NCI-H460 (cell line): ENCODE measurements at places on chromosomes 1 and 21. TPM values are rescaled to one million over a fixed set of nuclear protein-coding genes. Genes with fewer than 3 reads are reported as not detected.

DNA sequence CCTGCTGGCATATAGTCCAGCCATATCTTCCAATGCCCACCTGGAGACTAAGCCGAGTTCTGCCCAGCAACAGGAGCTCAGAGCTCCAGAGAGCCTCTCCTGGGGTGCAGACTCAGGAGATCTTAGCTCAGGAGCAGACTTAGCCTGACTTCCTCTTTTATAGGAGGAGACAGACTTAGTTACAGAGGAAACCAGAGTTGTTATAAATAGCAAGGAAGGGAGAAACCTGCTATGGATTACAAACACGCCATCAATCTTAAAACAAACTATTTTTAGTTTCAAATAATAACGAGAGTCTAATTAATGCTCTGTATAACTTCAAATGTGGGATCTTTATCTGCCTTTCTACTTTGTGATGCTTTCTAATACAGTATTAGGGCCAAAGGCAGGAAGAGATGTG lies 3.3 kb upstream of the KIF21B start:
- DNase-seq: no peak

- DNase-seq: no peak
Measured at GRCh38 chr1:63363014-63363413, 4.4 kb upstream of the ALG6 start.

- DNase-seq: no peak
Measured at GRCh38 chr21:29601047-29601446, 302.3 kb downstream of the BACH1 start.

- DNase-seq: no peak
Measured at GRCh38 chr21:33111577-33111976, 41.6 kb downstream of the OLIG1 start.

DNA sequence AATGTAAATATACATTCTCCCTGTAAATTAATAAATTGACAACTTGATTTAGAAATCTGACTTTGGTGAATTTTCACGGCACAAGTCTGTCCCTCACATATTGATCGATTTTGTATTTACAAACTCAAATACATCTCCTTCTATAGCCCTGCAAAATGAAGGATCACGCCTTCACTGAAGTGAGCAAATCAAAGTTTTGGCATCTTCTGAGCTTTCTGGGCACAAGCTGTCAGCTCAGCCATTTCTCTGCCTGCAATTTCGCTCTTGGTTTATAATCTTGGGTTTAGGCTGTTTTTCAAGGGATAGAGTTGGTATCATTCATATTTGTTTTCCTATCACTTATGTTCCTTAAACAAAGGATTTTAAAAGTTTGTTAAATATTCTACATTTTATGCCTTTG lies 25.8 kb downstream of the ANP32E start:
- DNase-seq: no peak

- no peak for DNase-seq
Measured at GRCh38 chr1:219587401-219587800, 25.5 kb downstream of the ZC3H11B start.

GRCh38 chr1:163163881-163164582 lies 38.7 kb downstream of the RGS5 start:
- DNase-seq: no peak

DNA sequence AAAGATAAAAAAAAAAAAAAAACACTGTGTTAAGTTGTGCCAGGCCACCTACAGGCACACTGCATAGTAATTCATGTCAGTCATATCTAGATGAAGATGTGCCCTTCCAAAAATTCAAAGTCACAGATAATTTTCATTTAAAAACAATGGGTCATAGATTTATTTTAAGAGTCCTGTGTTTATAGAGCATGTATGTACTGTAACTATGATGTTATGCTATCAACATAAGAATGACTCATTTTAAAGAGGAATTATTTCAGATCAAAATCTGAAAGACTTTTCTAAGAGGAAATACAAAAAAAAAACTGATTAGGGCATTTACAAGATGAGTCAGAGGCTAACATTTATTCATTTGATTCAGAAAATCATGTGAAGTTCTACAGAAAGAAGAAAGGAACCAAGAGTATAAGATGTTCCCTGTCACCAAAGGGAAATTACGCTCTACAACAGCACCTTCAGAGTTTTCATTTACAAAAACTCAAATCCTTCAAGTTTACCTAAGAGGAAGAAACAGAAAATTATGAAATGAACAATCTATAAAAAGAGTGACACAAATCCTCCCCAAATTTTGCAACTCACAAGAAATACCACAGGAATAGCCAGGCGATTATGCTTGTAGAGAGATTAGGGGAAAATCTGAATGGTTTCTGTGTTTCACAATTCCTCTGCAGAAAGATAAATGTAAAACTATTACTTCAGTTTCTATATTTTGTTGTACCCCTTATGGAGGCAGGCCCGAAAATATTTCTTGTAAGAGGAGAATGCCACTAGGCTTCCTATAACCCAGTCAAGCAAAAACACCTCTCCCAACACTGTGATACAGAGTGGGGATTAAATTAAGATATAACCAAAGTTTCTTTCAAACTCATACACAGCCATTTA lies 13.8 kb downstream of the TP53BP2 start:
- DNase-seq: no peak

DNA sequence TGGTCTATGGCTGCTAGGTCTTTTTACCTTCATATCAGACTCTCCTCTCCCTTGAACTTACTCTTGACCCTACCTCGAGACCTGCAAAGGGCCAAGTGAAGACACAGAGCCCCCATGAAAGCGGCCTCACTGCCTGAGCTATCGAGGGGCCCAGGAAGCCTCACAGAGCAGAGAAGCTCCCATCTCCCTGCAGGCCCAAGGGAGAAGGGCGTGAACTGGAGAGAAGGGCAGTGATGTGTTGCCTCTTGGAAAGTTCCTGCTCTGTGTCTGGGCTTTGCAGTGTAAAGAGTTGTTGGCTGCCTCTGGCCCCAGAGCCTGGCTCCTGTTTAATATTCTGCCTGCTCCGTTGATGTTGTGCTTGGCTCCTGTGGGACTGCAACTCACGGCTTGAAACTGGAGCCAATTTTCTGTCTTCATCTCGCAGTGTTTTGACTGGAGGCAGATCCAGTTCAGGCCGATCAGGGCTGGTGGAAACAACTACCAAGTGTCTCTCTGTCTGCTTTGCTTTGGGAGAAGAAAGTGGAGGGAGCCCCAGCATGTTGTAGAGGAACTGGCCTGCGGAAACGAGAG lies 4.3 kb downstream of the SERTAD4 start:
- DNase-seq: no peak

DNA sequence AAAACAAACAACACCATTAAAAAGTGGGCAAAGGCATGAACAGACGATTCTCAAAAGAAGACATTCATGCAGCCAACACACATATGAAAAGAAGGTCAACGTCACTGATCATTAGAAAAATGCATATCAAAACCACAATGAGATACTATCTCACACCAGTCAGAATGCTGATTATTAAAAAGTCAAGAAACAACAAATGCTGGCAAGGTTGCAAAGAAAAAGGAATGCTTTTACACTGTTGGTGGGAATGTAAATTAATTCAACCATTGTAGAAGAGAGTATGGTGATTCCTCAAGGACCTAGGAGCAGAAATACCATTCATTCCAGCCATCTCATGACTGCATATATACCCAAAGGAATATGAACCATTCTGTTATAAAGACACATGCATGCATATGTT lies 419.6 kb downstream of the NEGR1 start:
- no peak for DNase-seq

GRCh38 chr1:53410100-53410541 lies 49.1 kb upstream of the DMRTB1 start:
- DNase-seq: no peak

DNA sequence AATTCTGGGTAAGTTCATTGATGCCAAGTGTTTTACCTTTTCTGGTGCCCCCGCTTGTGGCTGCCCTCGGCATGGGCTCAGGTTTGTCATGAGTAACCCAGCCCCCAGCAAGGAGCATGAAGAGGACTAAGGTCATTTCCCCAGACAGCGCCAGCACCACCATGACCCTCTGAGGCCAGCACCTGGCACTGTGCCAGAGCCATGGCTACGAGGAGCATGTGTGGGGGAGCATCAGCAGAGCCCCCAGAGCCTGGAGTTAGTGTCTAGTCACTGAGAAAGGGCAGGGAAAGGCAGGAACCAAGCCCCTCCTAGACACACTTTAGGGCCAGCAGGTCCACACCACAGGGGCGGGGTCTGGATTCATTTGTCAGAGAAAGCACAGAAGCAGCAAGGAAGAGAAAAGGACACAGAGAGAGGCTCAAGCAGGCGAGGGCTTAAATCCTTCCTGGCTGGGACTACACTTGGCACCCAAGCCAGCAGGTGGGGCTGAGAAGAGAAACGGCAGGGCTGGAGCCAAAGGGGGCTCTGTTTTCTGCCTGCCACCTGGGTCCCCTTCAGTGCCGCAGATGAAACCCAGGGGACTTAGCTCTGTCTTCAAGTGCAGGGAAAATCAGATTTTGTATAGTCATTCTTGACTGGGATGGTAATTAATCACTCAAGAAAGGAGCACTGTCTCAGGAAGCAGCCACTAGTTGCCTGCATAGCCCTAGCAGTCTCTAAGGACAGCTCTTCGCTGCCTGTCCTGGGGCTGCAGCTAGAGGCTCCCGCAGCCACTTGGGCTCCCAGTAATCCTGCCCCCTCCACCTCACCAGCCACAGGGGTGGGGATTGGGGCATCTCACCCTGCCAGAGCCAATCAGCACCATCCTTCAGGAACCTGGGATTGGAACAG lies 79.6 kb upstream of the ZC3H12A start:
- DNase-seq: no peak

- DNase-seq: no peak
Measured at GRCh38 chr1:44617703-44618029, 56.6 kb downstream of the TMEM53 start.

- no peak for DNase-seq
Measured at GRCh38 chr1:160880216-160880615, 4.8 kb downstream of the ITLN1 start.

- DNase-seq: no peak
Measured at GRCh38 chr1:194533641-194534040, 1347.2 kb upstream of the B3GALT2 start.

DNA sequence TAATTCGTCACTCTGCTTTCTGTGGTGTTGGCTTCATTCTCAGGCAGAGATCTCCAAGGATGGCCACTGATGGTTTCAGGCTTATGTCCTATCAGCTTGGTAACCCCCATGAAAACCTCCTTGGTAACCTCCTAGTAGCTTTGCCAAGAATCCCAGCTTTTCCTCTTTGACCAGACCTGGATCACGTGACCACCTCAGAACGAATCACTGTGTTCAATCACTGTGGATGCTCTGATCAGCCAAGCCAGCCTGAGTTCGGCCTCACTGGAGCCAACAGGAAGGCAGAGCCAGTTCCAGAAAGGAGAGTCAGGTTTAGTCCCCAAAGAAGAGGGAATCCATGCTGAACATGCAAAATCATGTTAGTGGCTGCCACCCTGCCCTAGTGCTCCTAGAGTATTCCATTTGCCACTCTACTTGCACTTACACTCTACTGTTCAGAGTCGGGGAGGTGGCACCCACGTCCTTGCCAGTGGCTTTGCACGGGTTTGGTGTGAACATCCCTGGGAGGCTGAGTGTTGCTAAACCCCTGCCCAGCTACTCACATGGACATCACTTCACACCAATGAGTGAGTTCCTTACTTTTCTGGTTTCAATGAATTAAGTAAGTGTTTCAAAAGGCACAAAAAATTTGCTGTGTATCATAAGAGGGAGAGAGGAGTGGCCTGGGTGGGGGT lies 33.5 kb upstream of the SSBP3 start:
- DNase-seq: no peak

GRCh38 chr1:66300972-66301451 lies 232.9 kb upstream of the SGIP1 start:
- no peak for DNase-seq

DNA sequence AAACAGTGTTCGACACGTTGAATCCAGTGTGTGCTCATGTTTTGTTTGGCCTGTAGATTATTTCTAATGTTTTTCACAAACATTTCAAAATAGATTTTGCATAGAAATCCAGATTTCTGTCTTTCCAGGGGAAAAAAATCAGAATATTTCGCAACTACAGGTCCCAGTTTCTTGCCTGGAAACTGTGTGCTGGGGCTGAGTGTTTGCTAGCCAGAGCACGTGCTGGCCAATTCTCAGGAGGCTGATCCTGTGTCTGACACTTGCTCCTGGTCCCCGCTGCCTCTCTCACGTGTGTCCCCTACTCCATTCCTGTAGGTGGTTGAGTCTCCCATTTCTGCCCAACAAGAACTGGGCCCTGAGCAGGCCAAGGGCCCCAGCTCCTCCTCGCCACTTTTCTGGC lies 2.4 kb downstream of the MAB21L3 start:
- DNase-seq: no peak

GRCh38 chr1:61389926-61390845 lies 307.8 kb downstream of the NFIA start:
- no peak for DNase-seq

- DNase-seq: no peak
Measured at GRCh38 chr1:62110198-62110817, 84.3 kb upstream of the L1TD1 start.

DNA sequence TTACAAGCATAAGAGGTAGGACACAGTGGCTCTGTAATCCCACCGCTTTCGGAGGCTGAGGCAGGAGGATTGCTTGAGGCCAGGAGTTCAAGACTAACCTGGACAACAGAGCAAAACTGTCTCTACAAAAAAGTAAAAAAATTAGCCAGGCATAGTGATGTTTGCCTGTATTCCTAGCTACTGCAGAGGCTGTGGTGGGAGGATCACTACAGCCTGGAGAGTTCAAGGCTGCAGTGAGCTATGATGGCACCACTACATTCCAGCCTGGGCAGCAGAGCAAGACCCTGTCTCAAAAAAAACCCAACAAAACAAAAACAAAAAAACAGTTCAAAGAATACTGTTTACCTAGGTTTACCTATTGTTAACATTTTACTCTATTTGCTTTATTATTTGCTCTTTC lies 37.4 kb downstream of the CLIC4 start:
- DNase-seq: no peak

DNA sequence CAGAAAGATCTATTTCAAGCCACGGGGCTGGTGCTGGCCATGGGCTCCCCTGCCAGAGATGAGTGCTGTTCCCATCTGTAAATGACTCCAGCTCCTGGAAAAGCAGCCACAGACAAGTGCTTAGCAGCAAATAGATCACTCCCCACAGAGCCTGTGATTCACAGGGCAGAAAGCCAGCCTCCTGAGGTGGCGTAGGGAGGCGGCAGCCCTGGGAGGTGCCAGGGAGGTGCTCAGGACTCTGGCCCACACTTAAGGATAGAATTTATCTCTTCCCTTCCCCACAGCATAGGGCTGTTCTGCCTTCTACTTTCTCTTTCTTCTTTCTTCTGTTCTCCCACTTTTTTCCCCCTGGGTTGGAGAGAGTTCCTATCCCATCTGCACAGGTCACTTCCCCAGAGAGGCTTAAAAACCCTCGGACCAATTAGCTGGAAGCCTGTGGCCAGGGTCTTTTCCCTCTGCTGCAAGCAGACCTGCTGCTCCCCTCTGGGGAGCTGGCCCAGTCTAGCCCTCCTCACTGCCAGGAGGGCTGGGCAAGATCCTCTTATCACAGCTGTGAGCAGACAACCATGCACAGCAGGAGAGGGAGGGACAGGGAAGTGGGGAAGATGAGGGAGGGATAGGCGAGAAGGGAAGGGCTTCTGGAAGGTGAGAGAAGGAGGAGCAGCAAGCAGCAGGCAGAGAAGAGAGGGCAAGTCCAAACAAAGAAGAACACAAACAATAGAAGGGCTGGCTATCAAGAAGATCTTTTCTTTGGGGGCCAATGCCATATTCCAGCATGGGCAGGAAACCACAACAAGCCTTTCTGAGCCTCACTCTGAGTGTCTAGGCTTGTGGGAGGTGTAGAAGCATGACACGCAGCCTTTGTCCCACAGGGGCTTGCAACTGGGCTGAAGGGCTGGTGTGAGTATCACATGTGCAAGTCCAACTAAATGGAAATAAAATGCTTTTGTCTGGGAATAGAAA lies 41.0 kb downstream of the KCND3 start:
- no peak for DNase-seq

The CFHR3 gene
- total RNA-seq: 3.6 and 5.0 TPM in 2 replicates

The RPAP2 gene
- 27.3 and 31.0 TPM in 2 replicates for total RNA-seq

The BGLAP gene
- 0.50 TPM in 1 of 2 replicates, not detected in the other for total RNA-seq

The OLFML3 gene
- total RNA-seq: 0.40 and 0.45 TPM in 2 replicates
